NCI-H226 (cell line): ENCODE measurements at places on chromosomes 2 and 18.

GRCh38 chr2:160270571-160271113 lies 70.6 kb upstream of the ITGB6 start:
- DNase-seq: peak; percentile 81

DNA sequence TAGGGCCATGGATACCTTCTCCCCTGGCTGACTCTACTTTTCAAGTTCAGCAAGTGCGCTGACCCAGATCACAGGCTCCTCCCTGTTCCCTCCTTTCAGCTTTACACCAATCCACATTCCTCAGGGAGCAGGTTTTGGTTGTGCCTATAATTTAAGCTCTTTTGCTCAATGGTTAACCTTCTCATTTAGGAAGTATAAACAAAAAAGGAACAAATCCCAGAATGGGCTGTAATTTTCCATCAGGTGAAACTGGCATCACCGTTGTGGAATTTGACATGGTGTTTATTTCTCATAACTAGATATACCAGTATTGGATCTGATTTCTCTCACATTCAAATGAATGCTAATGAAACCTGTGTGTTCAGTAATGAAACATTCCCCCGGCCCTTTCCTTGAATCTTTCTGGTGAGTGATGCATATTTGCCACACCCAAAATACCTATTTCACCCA lies 13.6 kb downstream of the STRN start:
- no peak for DNase-seq

DNA sequence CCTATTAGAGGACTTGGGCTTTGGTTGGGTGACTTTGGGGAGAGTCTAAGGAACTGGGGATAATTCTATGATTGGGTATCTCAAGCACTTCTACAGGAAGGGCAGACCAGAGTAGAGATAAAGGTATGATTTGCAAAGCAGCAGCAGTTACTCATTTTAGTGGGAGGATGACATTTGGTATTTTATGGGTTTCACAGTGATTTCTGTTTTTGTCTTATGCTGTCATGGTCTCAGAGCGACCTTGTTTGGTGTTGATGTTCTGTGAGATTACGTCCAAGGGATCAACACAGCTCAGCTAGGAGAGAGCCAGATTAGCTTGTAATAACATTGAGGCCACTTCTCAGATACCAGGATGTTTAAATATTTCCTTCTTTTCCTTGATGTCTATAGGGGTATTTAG lies 18.2 kb downstream of the TTR start:
- DNase-seq: peak; percentile 6

DNA sequence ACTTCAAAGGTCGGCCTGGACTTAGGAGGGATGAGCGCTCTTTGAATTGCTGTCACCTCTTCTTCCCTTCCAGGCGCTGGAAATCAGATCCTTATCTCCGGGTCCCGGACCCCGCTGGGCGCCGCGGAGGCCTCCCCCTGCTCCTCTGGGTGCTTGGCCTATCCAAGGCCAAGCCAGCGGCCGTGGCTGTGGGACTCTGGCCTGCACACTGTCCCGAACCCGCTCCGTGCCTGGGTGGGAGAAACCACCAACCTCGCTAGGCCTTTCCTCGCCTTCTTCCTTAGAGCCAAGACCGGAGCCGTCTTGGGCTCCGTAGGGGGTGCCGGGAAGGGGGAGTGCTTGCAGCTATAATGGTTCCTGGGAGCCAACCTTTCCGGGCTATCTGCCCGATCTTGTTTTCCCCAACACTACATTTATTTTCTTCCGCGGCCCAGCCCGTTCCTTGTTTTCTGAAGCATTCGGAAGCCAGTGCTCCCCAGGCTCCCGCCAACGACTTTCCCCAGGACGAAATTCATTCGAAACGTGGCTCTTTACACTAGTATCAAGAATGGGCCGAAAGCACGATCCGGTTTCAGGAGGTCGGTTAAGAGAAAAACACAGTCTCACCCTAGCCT lies 2.4 kb downstream of the OSR1 start:
- no peak for DNase-seq

DNA sequence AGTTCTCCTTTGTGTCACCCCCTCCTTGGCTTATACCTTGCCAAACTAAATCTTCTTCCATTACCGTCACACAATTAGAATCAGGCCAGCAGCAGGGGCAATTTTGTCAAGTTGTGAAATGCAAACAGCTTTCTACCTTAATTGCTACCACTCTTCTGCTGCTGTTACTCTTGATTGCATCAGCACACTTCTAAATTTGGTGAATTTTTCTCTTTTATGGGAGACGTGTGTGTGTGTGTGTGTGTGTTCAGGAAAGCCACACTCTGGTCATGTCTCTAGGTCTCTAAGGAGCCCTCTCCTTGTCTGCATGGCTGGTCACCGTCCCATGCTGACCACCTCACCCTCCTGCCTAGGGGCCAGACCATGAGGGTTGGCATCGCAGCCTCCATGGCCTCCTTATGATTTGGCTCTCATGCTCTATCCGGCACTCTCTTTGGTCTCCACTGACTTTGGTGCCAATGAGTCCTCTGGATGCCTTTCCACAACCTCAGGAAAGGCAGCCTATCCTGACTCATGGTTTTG lies 87.7 kb downstream of the GATA6 start:
- DNase-seq: no peak

DNA sequence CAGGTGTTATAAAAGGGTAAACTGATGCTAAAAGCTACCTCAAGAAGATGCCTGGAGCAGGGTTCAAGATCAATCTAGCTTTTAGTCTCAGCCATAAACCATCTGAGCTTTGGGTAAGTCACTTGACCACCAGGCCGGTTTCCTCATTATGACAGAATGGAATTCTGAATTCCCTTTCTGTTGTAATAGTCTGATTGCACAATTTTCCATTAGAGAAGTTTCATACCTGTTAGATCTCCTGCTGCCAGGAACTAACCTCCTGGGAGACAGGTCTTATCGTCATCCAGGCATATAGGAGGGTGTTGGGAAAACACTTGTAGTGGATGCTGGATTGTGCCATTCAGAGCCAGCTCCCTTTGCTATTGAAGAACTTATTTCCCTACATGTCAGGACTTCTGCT lies 272.5 kb downstream of the TDRD15 start:
- peak; percentile 62 for DNase-seq

DNA sequence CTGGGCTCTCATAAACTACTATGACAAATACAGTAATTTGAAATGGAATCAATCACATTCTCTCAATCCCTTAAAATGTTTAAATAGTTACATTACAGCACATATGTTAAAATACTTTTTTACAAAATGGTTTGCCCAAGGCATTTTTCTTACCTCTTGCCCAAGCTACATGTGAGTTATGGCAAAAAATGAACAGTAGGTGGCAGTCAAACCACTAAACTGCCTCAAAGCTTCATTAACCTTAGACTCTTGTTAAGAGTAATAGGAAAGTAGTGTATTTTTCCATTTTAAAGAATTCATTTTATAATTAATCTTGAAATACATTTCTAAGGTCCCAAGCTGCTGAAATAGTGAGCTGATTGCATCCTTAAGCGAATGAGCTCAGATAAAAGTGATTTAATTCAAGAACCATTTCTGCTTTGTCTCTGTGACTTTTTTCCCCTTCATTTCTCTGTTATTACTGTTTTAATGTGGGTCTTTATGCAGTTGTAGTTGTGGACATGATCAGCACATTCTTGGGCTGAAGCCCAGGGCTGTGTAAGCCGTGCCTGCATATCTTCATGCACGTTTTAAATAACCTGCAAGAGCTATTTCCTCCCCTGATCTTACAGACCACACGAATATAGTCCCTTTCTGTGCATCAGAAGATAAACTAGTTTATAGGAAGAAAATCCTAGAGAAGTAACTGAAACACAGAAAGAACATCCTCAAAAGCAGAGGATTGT lies 311.8 kb downstream of the LNPK start:
- peak; percentile 13 for DNase-seq

DNA sequence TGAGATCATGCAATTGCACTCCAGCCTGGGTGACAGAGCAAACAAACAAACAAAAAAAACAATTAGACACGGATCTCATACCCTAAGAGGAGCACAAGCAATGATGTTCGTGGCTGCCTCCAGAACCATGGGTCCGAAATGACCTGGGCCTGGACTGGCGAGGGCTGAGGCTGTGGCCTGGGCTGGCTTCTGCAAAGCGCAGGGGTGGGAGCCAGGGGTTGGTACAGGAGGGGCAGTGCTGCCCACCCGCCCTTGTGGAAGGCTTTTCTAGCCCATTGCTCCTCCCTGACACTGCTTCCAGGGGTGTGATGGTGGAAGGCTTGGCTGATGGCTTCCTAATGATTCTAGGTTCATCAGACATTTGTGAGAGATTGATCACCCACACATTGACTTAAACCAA lies 167.8 kb downstream of the FHOD3 start:
- DNase-seq: no peak

DNA sequence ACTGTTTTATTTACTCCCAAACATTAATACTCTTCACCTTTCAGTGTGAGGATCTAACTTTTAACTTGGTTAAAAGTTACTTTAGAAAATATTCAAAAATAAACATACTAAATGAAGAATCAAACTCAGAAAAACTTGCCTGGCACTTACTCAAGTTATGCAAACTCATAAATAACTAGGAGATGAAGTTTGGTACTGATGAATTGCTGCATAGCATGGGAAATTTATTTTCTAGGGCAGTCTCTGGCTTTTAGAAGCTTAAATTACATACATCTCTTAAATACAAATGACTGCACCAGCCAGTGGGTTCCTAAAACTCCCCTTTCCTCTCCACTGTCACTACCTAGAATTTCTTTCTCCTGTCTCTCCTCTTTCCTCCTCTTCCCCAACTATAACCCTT lies 46.7 kb upstream of the CREB1 start:
- DNase-seq: no peak

DNA sequence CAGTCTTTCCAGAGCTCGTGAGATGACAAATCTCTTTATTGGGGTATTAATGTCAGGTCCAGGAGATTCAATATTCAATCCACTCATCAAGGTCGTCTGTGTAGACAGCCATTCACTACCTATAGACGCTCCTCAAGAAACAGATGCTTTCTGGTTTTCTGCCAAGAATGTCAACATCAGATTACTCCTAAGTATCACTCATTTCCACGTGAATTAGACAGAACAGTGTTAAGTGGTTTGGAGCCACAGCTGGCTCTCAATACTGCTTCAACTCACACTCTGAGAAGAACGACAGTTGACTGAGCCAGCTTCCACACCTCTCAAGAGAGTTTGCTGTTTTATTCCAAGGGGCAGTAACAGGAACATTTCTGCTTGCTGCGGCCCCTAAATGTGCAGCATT lies 113.5 kb upstream of the NEDD4L start:
- no peak for DNase-seq

DNA sequence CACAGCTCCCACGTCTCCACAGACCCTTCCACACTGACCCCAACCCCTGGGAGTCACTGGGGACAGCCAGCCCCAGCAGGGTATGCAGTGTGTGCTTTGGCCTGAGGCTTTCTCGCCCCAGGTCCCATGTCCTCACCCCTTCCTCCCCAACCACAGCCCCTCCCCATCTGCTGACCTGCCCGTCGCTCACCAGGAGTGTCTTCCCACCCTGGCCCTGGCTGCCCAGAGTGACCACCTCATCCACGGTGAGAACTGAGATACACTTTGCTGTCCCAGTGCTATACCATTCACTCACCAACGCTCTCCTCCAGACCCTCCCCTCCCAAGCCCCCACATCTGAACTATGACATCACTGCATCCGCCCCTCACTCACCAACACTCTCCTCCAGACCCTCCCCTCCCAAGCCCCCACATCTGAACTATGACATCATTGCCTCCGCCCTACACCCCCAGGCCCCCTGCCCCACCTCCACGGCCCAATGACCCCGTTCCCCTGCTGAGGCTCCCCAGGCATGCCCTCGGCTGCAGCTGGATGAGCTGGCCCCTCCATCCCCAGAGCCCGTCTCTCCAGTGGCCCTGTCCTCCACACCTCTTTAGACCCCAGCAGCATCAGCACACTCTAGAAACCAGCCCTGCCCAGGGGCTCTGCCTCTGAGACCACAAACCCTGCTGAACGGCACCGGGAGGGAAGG lies 55.2 kb downstream of the ANKMY1 start:
- DNase-seq: no peak

- no peak for DNase-seq
These were observed 60.4 kb upstream of the SOS1 start for GRCh38 chr2:39181297-39181696.

- no peak for DNase-seq
These were observed 345.3 kb downstream of the TSN start for GRCh38 chr2:122100756-122101155.

GRCh38 chr2:53104263-53104662 lies 663.3 kb upstream of the CHAC2 start:
- DNase-seq: peak; percentile 55

- DNase-seq: no peak
These were observed 101.5 kb downstream of the SGPP2 start for GRCh38 chr2:222525811-222526210.

DNA sequence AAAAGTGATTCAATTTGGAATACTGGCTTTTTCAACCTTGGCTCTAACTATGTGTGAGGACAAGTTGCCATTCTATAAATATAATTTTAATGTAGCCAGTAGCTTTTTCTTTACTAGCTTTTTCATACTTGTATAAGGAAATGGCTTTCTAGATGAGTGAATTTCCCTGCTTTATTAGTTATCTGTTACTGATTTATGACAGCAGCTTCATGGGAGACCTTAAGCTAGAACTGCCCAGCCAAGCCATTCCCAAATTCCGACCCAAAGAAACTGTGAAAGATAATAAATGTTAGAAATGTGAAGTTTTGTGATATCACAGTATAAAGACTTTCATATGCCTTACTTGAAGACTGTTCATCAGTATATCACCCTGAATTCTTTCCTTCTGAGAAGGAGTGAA lies 32.3 kb downstream of the BABAM2 start:
- DNase-seq: no peak

DNA sequence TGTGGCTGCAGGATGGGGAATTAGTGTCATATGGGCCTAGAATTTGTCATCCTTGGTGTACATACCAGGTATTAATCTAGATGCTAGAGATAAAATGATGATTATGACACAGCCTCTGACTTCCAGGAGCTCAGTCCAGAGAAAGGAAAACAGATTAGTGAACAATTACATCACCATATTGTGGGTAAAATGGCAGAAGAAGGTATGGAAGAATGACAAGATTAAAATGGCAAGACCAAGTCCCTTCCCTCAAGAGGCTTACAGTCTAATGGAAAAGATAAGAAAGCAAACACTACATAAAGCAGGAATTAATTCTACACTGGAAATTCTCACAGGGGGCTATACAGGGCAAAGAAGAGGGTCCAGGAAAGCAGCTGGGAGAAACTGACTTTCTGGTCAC lies 25.9 kb upstream of the TYMS start:
- no peak for DNase-seq

GRCh38 chr2:72927619-72928550 lies 10.6 kb downstream of the EMX1 start:
- no peak for DNase-seq
